Naive B cell (primary cell): ENCODE measurements at places on chromosomes 2 and 18. TPM values are rescaled to one million over a fixed set of nuclear protein-coding genes. Genes with fewer than 3 reads are reported as not detected.

The SOCS6 gene
- 0.52 TPM for polyA plus RNA-seq

The EN1 gene
- not detected for polyA plus RNA-seq

The RUFY4 gene
- polyA plus RNA-seq, result not detected

The OXER1 gene
- polyA plus RNA-seq, result 1.8 TPM

The TCF23 gene
- polyA plus RNA-seq, result not detected

The UXS1 gene
- polyA plus RNA-seq, result 51.9 TPM

The ANTXR1 gene
- polyA plus RNA-seq, result not detected

The CNRIP1 gene
- not detected for polyA plus RNA-seq
